Progenitor cell of endocrine pancreas (in vitro differentiated cells): ENCODE measurements at places on chromosomes 12 and 14. TPM values are rescaled to one million over a fixed set of nuclear protein-coding genes. Genes with fewer than 3 reads are reported as not detected.

The EFS gene
- 66.8 and 69.6 TPM in 2 replicates for total RNA-seq

The RPGRIP1 gene
- total RNA-seq: 0.19 and 0.58 TPM in 2 replicates

The CACNA1C gene
- total RNA-seq: 11.7 and 13.5 TPM in 2 replicates

- DNase-seq: no peak
Observed at GRCh38 chr14:40232302-40232701, 800.1 kb upstream of the FBXO33 start.

DNA sequence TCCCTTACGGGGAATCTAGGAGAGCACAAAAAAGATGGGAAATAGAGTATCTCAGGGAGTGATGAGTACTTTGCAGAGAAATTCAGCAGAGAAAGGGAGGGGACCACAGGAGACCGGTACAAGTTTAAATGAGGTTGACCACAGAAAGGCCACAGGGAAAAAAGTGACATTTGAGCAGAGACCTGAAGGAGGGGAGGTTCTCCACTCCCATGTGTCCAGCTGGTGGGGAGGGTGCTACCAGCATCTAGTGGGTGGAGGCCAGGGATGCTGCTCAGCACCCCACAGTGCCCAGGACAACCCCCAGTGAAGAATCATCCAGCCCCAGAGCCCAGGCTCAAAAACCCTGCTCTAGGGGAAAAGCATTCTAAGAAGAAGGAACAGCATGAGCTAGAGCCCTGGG lies 34.6 kb downstream of the TESC start:
- no peak for DNase-seq

- no peak for DNase-seq
Observed at GRCh38 chr12:6092784-6093722, 31.4 kb downstream of the VWF start.

DNA sequence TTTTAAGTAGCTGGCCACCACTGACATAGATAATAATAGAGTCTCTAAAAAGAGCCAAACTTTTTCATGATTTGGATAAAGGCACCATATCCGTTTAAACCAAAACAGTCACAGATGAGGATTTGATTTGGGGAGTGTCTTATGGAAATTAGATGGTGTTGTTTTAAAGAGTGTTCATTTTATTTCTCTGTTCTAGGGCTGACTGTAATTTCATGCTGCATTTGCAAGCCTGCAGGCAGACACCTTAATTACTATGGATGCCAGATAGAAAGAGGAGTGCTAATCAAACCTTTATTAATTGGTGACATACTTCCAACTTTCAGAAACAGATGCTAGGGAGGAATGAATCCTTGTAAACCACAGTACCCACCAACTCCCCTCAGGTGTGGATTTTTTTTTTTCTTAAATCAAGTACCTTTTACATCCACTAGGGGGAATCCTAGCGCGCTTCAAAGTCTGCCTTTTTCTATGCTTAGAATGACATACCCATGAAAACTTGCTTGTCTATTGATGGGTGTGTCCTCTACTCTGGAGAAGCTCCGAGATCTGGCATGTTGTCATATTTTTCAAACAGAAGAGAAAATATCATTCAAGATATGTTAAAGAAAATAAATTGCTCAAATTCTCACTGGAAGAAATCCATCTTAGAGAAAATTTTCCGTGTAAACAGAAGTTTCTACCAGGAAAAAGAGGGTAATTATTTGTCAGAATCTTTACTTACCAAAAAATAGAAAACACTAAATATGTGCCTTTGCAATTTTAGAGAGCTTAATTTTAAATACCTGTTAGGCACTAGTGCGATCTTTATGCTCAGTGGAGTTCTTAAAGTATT lies 14.2 kb upstream of the PLXNC1 start:
- no peak for DNase-seq

The SLC25A47 gene
- not detected in 2 replicates for total RNA-seq

GRCh38 chr14:55133416-55133815 lies 4.4 kb downstream of the LGALS3 start:
- no peak for DNase-seq

- no peak for DNase-seq
Observed at GRCh38 chr14:94317259-94317658, 5.9 kb downstream of the SERPINA6 start.

The SIX6 gene
- total RNA-seq: not detected in 2 replicates

DNA sequence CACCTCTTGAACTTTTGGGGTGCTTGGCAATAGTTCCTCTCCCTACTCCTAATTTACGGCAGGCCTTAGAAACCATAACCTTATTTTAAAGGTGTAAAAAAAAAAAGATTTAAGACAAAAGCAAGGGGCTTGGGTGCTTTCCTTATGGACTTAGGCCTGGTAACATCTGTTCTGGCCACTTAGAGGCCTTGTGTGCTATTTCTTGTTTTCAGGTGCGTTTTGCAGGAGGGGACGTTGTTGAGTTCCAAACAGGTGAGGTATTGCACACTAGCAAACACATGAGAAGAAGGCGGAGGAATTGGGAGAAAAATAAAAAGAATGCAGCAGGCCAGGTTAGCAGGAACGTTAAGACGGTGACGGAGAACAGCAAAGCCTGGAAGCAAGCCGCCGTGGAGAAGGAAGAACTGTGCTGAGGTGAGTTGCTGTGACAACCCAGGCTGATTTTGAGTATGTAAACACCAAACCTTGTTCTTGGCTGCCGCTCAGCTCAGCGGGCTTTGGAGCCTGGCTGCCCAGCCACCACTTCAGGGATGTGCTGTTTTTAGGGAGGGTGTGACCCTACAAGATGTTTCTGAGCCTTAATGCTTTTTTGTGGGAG lies 17.3 kb downstream of the EMG1 start:
- DNase-seq: no peak

DNA sequence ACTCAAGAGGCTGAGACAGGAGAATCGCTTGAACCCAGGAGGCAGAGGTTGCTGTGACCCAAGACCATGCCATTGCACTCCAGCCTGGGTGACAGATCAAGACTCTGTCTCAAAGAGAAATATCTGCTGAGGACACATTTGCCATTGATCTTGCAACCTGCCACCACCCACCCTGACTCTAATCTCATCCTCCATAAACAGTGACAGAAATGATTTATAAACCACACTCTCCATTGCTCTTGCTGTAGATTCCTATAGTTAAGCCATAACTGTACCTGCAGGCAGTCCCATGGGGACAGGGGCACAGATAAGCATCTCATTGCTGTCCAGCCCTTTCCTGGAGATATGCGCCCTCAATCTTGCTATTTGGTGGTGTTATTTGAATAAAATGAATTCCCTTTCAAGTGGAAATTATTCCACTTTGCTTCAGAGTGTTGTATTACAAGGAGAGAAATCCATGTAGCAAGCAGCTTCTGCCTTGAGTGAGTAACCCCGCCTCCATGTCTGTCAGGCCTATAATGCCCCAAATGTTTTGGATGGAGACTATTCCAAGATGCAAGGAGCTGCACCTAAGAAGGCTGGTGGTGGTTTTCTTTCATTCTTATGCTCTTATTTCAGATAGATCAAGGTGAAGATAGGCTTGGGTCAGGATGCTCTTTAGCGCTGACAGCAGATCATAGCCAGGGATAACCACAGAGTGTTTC lies 3.0 kb upstream of the ZDHHC22 start:
- no peak for DNase-seq

The NKX2-1 gene
- 0.80 TPM in 1 of 2 replicates, not detected in the other for total RNA-seq

GRCh38 chr12:47155457-47156166 lies 75.9 kb upstream of the AMIGO2 start:
- no peak for DNase-seq

- DNase-seq: no peak
Observed at GRCh38 chr14:63652406-63652805, 10.7 kb upstream of the WDR89 start.

DNA sequence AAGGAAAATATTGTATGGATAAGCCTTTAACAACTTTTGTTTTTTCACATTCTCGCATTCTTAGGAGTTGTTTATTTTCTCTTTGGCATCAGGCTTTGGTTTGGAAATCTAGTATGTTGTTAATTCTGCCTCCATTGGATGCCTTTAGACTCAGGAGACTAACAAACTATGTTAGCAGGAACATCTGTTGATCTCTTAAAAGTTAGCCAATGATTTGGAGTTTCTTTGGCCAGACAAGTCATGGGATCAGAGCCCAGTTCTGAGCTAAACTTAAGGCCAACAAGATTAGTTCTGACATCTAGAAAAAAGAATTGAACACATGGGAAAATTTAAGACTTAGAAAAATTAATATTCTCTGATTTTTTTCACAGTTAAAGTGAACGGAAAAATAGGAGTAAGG lies 35.3 kb upstream of the STRAP start:
- no peak for DNase-seq

DNA sequence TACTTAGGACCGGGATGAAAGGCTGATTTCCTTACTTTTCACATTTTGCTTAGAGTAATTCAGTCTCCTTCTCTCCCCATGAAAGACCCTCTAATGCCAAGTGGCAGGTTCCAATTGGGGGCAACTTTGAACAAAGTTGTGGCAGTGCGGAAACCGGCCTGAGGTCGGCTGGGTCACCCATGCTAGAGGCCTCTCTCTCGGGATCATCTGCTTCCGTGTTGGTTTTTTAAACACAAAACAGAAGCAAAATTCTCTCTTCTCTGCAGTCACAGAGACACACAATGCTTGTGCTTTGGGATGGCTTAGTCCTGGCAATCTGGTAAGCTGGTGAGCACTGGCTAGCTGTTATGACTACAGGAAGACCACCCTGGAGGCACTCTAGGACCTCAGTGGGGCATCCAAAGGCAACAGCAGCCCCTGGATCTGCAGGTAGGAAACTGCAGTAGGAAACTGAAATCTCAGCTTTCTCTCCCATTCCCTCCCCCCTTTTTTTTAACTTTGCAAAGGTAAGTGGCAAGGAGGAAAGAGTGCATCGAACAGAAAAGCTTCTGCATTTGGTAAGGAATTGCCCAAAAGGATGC lies 102.1 kb downstream of the BCL11B start:
- DNase-seq: no peak

DNA sequence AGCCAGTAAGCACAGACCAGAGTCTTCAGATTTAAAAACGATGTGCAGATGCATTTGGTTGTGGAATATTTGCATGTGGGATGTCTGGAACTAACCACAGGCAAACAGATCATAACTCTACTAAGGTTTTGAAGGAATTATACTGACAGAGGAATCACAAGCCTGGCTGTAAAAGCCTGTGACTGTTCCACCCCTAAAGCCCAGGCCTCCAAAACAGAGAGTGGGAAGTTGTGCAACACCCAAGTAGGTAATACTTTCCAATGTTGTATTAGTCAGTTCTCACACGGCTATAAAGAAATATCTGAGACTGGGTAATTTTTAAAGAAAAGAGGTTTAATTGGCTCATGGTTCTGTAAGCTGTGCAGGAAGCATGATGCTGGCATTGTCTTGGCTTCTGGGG lies 68.1 kb upstream of the DCD start:
- DNase-seq: no peak

- DNase-seq: no peak
Observed at GRCh38 chr12:13156277-13156676, 40.2 kb upstream of the EMP1 start.

GRCh38 chr12:78645956-78646355 lies 218.6 kb upstream of the SYT1 start:
- DNase-seq: no peak

The PCNX1 gene
- 56.4 and 65.8 TPM in 2 replicates for total RNA-seq

The CFAP251 gene
- 8.9 and 9.3 TPM in 2 replicates for total RNA-seq

GRCh38 chr12:76701690-76702089 lies 62.2 kb upstream of the ZDHHC17 start:
- DNase-seq: no peak

DNA sequence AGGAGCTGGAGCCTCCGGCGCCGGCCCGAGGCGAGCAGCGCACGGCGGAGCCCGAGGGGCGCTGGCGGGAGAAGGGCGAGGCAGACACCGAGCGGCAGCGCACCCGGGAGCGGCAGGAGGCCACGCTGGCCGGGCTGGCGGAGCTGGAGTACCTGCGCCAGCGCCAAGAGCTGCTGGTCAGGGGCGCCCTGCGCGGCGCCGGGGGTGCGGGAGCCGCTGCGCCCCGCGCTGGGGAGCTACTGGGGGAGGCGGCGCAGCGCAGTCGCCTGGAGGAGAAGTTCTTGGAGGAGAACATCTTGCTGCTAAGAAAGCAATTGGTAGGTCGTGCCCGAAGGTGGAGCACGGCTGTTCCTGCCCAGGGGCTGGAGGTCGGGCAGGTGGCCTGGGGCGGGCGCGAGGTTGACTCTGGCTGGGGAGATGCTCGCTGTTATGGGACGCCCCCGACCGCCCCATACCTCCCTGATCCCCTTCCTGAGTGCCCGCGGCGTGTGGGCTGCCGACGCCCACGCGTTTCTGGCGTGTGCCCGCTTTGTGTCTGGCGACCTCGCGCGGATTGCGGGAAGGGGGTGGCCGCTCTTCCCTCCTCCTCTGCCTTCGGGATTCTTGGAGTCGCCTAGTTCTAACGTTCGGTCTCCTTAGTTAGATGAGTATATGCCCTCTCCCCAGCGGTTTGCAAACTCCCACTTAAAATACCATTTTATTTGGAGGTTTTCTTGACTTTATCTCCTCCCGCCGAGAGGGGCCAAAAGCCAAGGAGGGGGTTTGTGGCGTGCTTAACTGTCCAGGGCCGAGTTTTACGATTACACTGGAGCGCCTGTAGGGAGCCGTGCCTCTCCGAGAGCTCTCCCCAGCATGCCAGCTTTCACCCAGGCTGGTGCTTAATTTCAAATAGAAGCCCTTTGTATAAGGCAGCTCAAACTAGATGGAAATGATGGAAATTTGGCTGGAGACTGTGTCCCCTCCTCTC lies 752 bp downstream of the DACT1 start:
- no peak for DNase-seq

DNA sequence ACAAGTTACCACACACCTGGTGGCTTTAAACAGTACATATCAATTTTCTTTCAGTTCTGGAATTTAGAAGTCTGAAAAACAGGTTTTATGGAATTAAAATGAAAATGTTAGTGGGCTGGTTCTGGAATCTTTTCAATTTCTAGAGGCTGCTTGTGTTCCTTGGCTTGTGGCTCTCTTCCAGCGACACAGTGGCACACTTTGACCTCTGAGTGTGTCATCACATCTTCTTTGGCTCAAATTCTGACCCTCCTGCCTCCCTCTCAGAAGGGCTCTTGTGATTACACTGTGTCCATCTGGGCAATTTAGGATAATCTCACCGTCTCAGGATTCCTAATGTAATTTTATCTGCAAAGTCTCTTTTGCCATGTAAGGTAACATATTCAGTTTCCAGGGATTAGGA lies 170.0 kb downstream of the PLCZ1 start:
- DNase-seq: no peak

- no peak for DNase-seq
Observed at GRCh38 chr12:19978193-19978592, 390.1 kb upstream of the PDE3A start.

The GZMH gene
- total RNA-seq: not detected in 2 replicates

GRCh38 chr12:89731614-89732013 lies 23.0 kb upstream of the ATP2B1 start:
- DNase-seq: no peak

The PLEK2 gene
- 0.67 and 0.89 TPM in 2 replicates for total RNA-seq

DNA sequence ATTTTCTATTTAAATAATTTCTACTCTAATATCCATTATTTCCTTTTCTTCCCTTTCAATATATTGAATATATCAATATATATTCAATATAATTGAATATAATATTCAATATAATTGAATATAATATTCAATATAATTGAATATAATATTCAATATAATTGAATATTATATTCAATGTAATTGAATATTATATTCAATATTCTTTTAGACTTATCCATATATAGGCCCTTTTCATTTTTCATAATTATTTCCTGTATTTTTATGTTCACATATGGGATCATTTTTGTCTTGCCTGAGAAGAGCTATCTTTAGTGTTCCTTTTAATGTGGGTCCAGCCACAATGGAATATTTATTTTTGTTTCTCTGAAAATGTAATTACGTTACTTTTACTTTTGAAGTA lies 88.9 kb upstream of the ESRRB start:
- no peak for DNase-seq
